ENCODE measurements at places on chromosomes 1 and 21. TPM values are rescaled to one million over a fixed set of nuclear protein-coding genes. Genes with fewer than 3 reads are reported as not detected.

DNA sequence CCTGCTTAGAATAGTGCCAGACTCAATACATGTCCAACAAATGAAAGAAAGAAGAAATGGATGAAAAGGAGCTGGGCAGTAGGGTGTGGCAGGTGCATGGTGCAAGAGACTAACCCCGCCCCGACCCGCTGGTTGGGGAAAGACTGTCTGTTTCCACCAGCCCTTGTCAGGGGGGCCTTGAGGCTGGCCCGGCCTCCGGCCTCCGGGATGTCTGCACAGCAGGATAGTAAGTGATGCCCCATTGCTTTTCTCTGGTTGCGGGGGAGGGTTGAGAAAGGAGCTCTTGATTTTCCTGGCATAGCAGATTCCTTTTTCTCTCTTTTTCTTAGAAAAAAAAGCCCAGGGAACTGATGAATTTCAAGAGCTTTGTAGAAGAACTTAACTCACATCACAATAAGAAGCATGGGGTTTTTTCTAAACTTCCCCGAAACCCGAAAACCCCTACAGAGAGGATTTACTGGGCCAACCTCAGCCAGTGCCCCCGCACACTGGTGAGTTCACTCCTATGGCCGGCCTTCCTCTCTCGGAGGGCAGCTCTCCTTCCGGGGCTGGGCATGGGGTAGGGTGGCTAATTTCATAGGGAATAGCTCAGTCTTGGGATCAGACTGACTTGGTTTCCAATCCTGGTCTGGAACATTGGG lies 12.5 kb upstream of the TTC22 start:
- no peak for DNase-seq

DNA sequence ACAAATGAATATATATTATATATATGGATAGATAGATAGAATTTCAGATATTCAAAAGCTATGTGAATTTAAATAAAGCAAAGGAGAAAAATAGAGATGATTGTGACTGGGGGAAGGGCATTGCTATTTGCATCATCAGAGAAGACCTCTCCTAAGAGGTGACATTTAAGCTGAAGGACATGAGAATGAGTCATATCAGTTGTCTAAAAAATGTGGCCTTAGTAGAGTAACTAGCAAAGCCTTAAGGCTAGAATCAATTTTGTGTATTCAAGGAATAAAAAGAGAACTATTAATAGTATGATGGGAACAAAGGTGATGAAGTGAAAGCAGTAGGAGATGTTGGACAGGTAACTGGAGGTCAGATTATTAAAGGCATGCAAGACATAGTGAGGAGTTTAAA lies 34.8 kb upstream of the SLC35F3 start:
- no peak for DNase-seq

The SH3BGR gene
- 0.23 TPM for polyA plus RNA-seq

DNA sequence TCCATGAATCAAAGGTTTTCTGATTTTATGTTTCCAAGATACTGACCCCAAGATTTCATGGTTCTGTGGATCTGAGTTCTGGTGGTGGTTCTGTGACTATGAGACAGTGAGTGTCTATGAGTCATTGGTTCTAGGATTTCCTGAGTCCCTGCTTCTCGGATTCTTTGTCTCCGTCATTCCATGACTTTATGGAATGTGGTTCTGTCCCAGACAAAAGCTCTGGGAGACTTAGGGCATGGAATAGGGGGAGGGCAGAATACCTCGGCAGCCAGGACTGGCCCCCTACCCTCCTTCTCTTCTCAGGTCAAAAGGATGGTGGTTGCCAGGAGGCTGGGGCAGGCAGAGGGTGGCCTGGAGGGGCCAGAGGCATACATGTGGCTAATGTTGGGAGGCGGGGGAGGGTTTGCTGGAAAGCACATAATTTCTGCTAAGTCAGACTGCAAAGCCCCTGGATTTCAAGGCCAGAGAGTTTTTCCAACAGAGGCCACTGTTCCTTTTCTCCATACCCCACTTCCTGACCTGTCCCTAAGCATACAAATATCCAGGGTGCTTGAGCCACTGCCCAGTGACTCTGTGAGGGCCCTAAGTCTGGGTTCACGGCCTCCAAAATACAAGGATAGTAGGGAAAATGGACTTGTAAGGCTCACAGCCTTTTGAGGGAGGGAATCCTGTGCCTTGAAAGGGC lies 17.2 kb downstream of the CDCP2 start:
- DNase-seq, result no peak

The SHC1 gene
- 455 TPM for polyA plus RNA-seq

DNA sequence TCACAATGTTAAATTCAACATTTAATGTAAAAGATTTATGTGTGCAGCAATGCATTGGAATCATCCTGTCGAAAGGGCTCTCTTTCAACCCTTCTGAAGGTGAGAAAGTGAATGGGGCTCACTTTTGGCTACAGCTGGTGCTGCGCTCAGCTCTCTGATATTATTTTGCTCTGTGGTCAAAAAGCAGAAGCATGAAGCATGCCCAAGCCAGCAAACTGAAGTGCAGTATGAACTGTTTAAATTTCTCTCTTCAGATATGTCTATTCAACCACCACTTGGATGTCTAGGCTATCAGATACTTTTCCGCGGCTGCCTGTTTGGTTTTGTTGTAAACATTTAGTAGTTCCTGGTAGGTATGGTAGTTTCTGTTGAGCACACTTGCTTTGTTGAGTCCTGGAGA lies 216.9 kb upstream of the TMPRSS15 start:
- DNase-seq, result no peak

GRCh38 chr1:174315239-174315638 lies 132.5 kb upstream of the GPR52 start:
- DNase-seq, result no peak

DNA sequence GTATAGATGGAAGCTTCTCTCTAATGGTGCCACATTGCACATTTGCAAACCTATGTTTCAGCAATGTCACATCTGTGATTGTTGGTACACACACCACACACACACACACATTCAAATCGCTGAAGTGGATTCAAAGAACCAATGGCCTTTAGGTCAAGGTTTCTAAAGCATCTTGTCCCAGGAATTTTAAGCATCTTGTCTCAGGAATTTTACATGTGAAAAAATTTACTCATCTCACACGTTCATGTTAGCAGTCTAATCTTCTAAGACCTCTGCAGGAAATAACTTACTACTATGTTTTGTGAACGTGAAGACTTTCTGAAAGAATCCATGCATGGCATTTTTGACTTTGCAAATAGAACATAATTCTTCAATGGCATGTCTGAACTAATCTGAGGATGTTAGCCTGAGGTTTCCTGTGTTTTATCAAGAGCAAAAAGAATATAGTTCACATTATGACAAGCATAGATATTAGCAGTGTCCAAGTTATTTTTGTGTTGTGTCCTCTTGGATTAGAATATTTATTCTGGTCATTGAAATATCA lies 125.1 kb downstream of the CYYR1 start:
- DNase-seq, result no peak

GRCh38 chr1:9654051-9654833 lies 2.7 kb downstream of the PIK3CD start:
- DNase-seq, result no peak

- DNase-seq, result no peak
Observed at GRCh38 chr1:169545472-169545871, 40.8 kb downstream of the F5 start.

Measured in BJ (cell line).